ENCODE measurements at places on chromosomes 4 and X.
A peak's percentile ranks its signal among the peaks of the same experiment; 100 is the strongest.

- DNase-seq = no peak
These were observed 64.8 kb downstream of the PLS3 start for GRCh38 chrX:115625572-115626301.

DNA sequence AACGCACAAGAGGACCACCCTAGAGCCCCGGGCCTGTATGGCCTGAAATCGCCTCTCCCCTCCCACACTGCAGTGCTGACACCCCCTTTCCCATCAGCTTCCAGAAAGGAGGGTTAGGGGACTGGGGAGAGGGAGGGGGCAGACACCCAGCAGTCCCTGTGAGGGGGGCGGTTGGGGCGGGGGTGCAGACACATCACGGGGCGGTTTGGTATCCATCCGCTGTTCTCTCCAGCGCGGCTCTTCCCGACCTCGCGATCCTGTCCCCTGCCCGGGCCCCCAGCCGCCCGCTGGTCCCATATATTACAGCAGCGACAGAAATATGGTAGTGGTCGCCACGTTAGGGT is 404 bp upstream of the GPRASP2 start:
- no peak for DNase-seq

GRCh38 chr4:83356899-83357661 is 22.4 kb upstream of the HPSE start:
- no peak for DNase-seq

DNA sequence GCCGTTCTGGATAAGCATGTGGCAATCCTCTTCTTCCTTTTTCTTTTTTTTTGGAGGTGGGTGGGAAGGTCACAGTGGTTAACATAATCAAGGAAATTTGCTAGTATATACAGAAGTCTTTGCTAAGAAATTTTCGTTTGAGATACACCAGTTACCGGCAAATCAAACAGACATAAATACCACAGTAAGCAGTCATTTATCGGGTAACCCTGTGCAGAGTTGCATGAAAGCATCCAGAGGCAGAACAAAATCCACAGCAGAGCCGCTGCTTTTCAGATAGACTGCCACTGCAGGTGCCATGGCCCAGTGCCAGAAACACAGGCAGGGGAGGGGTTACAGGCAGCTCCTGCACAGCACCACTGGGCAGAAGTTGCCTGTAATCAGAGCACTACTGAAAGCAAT is 179.1 kb upstream of the MAB21L2 start:
- no peak for DNase-seq

DNA sequence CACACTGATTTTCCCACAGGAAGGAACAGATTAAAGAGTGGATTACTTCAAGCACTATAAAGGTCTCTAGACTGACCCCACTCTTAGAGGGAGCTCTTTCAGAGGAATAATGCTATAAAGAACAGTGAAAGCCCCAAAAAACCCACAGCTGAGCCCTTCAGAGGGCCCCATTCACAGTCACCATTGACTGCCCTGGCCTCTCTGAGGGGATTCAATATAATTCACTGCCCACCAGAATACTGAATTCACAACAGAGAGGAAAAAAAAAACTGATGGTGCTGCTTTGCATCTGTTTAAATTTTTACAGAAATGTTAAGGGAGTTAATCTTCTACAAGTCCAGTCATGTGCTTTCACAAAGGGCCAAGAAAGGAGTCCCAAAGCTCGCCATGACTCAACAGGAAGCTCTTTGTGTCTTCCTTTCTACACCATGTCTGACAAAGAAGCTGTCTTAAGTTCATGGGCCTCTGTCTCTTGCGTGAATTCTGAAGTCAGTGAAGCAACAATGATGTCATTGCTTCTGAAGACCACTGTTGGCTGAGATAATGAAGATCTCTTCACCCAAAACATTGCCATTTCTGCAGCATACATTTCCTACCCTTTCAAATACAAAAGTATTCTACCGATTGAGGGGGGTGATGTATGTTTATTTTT is 174.9 kb downstream of the ADAMTS3 start:
- no peak for DNase-seq

GRCh38 chr4:69071286-69071685 is 25.0 kb upstream of the UGT2B7 start:
- DNase-seq = no peak

- no peak for DNase-seq
These were observed 229.2 kb upstream of the AFF2 start for GRCh38 chrX:148271263-148271662.

DNA sequence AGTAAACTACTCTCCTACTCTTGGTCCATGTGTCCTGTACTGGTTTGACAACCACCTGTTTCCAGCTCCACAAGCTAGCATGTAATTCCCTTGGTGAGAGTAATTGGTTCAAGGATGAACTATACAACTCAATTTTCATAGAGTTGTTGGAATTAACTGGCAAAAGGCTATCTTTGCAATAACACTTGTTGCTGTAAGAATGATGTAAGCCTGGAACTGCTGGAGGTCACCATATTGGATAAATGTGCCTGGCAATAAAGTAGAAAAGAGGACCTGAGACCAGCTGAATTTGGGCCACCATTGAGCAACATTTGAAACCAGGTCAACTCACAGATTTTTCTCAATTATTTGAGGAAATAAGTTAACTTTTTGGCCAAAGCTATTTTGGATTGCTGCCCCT is 175.5 kb downstream of the CAMK2D start:
- no peak for DNase-seq

DNA sequence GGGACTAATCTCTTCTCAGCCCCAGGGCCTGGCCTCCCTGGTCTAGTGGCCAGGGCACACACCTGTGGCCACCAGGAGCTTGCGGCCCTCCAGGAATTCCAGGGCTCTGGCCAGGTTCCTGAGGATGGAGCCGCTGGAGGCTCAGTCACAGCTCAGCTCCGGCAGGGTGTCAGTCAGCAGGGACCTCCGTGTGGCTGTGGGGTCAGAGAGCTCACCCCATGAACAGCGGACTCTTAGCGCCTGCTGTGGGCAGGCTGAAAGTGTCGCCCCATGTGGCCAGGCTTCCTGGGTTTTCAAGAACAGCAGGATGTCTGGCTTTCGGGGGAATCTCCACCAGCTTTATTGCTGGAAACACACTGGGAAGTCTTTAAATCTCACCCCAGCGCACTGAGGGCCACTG is 19.3 kb upstream of the SH3TC1 start:
- DNase-seq = no peak

DNA sequence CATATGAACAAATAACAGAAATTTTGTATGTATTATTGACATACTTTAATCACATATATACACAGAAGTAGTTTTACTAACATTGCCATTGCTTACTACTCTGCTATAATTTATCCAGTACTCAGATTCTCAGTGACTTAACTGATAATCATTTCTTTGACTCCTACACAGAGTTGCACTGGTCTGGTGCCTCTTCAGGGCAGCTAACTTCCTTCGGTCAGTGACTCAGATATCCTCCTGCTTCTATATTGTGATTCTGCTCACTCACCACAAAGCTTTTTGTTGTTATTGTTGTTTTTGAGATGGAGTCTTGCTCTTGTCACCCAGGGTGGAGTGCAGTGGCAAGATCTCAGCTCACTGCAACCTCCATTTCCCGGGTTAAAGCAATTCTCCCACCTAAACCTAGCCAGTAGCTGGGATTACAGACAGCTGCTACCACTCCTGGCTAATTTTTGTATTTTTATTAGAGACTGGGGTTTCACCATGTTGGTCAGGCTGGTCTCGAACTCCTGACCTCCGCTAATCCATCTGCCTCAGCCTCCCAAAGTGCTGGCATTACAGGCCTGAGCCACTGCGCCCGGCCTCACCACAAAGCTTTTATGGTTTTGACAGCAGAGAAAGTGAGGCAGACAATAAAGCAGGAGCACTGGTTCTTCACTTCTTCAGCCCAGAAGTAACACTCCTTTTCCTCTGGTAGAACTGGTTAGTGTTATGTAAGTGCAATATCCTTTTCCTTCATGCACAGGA is 499.3 kb downstream of the EPHA5 start:
- DNase-seq = no peak

GRCh38 chr4:141654098-141654497 is 17.7 kb downstream of the IL15 start:
- DNase-seq = no peak

DNA sequence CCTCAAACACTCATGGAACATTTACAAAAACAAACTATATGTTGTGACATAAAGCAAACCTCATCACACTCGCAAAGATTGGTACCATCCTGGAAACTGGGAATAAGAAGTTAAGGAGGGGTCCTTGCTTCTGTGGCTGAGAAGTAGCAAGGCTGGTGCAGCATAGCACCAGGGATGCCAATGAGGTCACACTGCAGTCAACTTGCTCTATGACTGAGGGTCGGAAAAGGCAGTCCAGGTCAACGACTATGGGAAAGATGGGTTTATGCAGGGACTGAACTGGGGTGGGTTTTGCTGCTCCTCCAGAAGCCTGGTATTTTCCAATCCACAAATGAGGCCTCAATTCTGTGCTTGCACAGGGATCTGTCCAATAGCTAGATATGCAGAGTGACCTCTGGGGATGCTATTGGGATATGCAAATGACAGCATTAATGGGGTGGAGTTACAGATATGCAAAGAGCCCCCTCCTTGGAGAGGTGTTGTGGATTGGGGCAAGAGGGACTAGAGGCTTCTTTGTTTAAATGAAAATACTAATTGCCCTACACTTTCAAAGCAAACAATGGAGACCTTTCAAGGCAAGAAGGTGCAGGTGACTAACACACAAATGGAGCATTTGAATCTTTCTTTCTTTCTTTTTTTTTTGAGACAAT is 7.2 kb upstream of the IL13RA1 start:
- DNase-seq = no peak

DNA sequence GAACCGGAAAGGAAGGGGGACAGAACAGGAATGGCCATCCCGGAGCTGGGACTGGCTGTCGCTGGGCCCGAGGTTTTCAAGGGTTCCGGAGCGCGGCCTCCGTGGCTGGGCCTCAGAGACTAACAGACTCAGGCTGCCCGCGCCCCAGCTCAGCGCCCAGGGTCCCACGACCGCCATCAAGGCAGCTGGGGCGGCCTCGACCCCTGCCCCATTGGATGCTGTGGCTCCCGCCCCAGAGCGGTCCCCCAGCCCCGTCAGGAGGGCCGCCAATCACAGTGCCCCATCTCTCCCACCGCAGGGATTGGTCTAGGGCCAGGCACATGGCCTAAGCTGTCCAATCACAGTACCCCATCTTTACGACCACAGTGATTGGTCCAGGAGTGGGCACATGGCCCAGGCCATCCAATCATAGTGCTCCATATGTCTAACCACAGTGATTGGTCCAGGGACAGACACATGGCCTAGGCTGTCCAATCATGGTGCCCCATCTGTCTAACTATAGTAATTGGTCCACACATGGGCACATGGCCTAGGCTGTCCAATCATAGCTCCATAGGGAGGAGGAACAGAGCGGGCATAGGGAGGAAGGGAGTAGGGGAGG is 105.3 kb upstream of the NKX1-1 start:
- no peak for DNase-seq

- no peak for DNase-seq
These were observed 30.0 kb upstream of the JADE3 start for GRCh38 chrX:46882266-46882665.

- no peak for DNase-seq
These were observed 168.8 kb downstream of the CDS1 start for GRCh38 chr4:84751707-84752106.

GRCh38 chrX:120768681-120769080 is 107.0 kb downstream of the CT47B1 start:
- no peak for DNase-seq

DNA sequence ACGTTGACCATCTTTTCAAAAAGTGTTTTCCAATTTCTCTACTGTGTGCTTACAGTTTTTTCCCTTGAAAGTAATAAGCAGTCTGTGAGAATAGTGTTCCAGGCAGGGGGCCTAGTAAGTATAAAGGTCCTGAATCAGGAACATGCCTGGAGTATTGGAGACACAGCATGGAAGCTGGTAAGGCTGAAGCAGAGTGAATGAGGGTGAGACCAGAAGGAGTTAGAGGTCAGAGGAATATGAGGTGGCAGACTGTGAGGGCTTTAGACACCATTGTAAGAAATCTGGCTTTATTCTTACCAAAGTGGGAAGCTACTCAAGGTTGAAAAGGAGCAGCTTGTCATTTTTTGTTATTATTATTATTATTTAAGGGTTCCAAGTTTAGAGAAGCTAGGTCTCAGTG is 107.4 kb downstream of the CT47B1 start:
- no peak for DNase-seq

- DNase-seq = no peak
These were observed 2.0 kb upstream of the STAG2 start for GRCh38 chrX:123959281-123960063.

- no peak for DNase-seq
These were observed 120.5 kb downstream of the TBCK start for GRCh38 chr4:106195435-106195950.

DNA sequence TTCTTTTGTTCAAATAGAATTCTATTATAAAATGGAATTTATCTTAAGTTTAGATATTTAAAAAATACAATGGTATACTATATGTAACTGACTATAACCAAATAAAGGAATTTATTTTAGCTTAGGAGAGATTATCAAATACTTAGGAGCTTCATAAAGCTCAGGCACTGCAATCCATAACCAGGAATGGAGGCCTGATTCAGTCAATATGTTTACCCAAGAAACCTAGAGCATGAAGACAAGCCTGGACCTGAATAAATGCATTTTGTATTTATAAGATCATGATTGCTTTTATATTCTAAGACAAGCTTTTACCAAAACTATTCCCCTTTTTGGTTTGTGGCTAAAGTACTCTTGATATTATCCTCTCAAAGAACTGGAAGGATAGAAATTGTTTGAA is 742.6 kb downstream of the FAT4 start:
- DNase-seq = no peak

DNA sequence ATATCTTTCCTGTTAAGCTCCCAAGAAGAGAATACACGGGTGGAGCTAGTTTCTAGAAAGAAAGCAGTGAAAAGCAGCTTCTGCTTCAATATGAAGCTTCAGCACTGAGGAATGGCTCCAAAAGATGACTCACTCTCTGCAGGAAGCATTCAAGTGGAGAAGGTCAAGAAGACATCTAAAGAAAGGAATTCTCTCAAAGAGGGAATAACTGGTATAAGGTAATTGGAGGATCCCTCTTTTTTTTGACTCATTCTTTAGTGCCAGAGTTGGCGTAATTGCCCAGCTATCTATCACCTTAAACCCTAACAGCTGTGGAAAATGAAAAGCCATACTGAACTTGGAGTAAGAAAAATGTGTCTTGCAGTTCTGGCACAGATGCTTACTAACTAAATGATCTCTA is 3.5 kb downstream of the EDA2R start:
- no peak for DNase-seq

- DNase-seq = peak; percentile 56
These were observed 636 bp upstream of the AMOT start for GRCh38 chrX:112841114-112841819.

GRCh38 chr4:146095091-146095690 is 80.3 kb upstream of the LSM6 start:
- no peak for DNase-seq

- no peak for DNase-seq
These were observed 85.0 kb downstream of the NFKB1 start for GRCh38 chr4:102586002-102586643.
